ENCODE measurements at places on chromosomes 16 and 17.

DNA sequence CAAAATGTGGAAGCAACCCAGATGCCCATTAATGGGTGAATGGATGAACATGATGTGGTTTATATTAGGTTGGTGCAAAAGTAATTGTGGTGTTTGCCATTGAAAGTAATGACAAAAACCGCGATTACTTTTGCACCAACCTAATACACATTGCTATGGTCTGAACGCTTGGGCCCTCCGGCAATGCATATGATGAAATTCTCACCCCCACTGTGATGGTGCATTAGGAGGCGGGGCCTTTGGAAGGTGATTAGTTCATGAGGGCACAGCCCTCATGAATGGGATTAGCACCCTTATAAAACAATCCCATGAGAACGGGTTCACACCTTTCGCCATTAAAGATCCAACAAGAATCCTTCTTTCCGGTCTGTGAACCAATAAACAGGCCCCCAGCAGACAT is 25.3 kb upstream of the PRM1 start:
- no peak for DNase-seq

DNA sequence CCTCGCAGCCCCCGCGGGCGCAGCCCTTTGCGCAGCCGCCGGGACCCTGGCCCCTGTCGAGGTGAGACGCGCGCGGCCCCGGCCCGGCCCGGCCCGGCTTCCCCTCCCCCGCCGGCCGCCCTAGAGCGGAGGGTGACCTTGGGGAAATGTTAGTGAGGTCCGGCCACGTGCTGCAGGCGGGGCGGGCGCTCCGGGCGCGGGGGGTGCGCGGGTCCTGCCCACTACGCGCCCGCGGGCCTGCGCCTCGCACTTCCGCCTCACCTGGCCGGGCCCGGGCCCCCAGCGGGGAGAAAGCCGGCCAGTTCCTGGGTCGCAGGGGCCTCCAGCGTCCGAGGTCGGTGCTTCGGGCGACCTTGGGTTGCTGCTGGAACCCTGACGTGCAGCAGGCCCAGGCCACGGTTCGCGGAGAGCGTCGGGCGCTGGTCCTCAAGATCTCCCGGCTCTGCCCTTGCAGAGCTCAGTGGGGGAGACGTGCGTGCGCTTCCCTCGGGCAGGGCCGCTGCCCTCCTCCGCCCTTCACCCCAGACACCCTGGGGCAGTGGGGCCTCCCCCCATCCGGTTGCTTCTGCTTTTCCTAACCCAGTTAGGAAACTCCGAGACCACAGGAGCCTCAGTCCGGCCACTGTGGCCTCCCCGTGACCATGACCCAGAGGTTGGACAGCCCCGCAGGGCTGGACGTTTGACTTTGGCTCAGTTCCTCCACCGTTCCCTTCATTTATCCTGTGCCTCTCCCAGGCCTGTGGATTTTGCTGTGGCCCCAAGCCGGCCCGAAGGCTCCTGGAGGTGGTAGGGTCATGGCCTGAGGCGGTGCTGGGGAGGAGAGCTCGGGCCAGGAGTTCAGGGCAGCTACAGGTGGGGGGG is 791 bp downstream of the MCRIP2 start:
- peak; percentile 43 for DNase-seq

- DNase-seq = no peak
These were observed 19.4 kb downstream of the TMEM94 start for GRCh38 chr17:75475851-75476250.

DNA sequence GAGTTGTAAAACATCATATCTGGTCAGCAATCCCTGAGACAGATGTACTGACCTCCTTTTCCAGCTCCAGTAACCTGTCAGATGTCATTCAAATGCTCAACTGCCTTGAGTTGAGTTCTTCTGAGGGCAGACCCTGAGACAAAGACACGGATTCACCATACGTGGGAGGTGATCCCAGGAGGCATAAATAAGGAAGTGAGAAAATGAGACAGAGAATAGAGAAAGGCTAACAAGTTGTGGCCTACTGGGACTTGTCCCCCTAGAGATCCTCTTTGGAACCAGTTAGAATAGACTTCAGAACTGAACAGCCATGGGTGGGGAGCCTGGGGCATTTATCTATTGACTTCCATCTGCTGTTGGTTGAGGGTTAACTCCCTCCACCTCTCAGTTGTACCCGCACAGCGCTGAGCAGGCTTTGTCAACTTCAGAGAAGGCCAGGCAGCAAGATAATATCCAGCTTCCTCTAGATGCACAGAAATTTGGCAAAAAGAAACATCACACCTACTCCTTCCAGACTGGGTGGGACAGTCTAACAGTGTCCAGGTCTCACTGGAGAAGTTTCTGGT is 123.0 kb upstream of the DYNLRB2 start:
- DNase-seq = no peak

DNA sequence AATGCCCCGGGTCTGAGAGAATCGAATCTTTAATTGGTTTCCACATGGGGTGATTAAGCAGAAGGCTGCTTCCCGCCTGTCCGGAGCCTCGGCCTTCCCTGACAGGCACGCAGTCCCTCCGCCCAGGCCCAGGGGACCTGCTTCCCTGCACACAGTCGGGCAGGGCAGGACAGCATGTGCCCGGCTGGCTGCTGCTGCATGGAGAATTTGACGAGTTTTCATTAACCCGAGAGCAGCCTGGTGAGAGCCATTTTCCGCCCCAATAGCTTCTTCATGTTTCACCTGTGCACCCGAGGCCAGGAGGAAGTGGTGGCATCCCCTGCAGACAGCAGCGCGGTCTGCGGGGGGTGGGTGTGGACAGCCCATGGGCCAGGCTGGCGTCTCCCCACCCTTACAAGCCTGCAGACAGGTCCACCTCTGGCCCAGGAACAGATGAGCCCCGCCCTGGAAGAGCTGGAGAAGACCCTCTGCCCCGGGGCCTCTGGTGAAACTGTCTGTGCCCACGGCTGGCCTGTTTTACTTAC is 67.0 kb downstream of the KLHDC4 start:
- no peak for DNase-seq

DNA sequence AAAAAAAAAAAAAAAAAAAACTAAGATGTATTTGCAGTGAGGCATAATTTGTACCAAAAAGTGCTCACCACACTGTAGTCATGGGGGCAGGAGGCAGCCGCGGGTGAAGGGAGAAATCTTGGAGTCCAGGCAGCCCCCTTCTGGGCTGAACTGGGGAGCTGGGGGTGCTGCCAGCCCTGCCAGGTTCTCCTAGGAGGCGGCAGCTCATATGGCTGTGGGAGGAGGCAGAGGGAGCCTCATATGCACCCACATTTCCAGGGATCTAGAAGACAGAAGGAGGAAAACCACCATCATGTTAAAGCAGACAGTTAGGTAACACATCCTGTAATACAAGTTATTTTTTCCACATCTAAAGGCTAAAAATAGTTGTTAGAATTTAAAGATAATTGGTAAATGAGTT is 16.3 kb downstream of the MAPT start:
- no peak for DNase-seq

All from Ammon's horn (tissue), 1 donor.